Left ventricle myocardium superior (tissue), 1 donor: ENCODE measurements at places on chromosomes 7 and 10. TPM values are rescaled to one million over a fixed set of nuclear protein-coding genes. Genes with fewer than 3 reads are reported as not detected.

DNA sequence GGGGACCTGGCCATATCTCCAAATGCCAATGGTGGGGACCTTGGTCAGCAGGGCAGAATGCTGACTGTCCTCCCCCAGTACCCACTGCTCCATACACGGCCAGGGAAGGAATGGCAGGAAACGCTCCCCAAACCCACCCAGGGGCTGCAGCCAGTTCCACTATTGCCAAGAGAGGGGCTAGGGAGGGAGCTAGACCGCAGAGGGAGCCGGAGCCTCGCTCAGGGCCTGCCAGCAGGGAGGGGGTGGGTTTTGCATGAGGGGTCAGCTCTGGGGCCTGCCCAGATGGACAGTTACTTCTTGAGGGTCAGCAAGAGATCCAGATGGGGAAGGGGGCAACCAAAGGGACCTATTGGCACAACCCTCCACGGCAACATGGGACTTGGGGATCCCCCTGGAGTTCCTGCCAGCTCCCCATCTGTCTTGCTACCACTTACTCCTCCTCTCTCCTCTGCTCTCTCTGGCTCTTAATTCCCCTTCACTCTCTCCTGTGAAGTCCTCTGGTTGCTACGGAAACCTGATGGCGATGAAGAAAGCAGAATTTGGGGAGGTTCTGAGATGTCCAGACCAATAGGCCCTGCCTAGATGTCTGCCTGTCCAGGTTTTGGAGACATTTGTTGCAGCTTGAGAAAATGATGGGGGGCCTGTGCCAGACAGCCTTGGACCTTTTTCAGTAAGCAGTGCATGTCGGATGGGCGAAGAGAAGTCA, 12.6 kb downstream of the FGF8 start:
- DNase-seq = no peak

- no peak for DNase-seq
Observed at GRCh38 chr7:68980011-68980410, 618.3 kb upstream of the AUTS2 start.

- peak; percentile 64 for DNase-seq
Observed at GRCh38 chr10:93566435-93567276, at the start of gene FFAR4. Gene FFAR4, plus strand, starts transcription at chr10:93566665. Its CDS starts 56 bp downstream, at chr10:93566721.

RASA4B gene
- 7.5 TPM for total RNA-seq
